Posterior cingulate gyrus (tissue), 11 donors: ENCODE measurements at places on chromosomes 4 and X.

DNA sequence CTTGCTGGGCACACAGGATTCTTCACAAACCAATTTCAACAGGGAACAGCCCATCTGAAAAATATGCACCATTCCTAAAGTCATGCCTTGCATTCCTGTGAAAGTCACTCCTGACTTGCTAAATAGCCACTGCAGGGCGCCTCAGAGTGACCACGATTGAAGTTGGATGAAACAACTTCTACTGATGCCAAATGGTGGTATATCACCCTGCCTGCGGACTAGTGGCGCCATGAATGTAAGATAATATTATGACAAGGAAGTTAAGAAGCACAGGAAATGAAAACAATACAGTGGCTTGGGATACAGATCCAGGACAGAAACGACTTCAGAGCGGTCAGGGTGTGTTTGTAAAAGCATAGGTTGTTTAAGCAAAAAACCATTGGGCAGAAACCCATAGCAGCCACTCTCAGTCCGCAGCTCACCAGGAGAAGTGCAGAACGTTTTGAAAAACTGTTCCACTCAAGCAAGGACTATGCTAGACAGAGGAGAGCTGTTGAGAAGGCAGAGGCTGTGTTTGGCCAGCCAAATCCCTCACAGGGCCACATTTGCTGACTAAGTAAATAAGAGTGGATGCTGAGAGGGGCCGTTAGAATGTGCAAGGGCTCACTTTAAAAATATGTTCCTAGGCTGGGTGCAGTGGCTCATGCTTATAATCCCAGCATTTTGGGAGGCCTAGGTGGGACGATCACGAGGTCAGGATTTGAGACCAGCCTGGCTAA is 250.4 kb downstream of the PTTG2 start:
- DNase-seq, result no peak

GRCh38 chr4:26533685-26534084 is 43.4 kb upstream of the CCKAR start:
- no peak for DNase-seq

DNA sequence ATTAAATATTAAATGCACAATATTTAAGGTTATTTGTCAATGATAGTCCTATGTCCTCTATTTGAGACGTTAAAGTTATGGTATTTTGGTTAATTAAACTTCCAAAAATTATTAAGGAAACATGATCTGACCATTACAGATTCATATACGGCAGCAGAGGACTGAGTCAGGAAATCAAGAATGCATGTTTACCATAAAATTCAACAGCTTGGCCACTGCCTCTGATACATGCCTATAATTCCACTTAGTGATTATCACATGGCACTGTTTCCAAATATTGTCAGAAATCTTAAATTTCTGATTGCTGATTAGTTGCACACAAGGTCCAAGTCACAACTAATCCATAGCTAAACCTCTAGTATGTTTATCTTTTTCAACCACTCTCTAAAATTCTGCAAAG is 232.2 kb upstream of the UGT8 start:
- no peak for DNase-seq

- no peak for DNase-seq
Observed at GRCh38 chrX:95860127-95860526, 824.5 kb upstream of the DIAPH2 start.

GRCh38 chr4:4392501-4393183 is 5.7 kb downstream of the NSG1 start:
- peak; percentile 59 for DNase-seq

DNA sequence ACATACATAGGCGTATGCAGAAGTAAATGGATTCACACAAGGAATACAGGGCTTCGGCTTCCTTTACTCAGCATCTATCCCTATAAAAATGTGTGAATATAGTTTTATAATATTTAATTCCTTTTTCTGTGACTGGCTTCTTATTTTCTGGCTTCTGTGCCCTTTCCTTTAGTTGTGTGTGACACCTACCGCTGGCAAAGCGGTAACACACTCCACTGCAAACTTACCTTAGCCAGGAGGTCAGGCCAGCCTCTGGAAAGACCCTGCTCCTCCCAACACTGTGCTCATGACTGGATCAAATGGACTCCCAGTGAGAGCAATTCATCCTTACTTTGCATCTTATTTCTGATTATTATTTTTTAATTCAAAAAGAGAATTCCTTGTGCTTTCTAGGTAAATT is 244.2 kb downstream of the ANK2 start:
- DNase-seq, result no peak
